Progenitor cell of endocrine pancreas (in vitro differentiated cells): ENCODE measurements at places on chromosomes 1 and 21. TPM values are rescaled to one million over a fixed set of nuclear protein-coding genes. Genes with fewer than 3 reads are reported as not detected.

The CCNL2 gene
- 381 and 386 TPM in 2 replicates for total RNA-seq

The TRIM33 gene
- total RNA-seq = 66.5 and 68.7 TPM in 2 replicates

- H3K27me3 ChIP-seq = peaks cover 3% of the 10 kb centered on the region
- peak overlapping the region; percentile 90 for H3K27ac ChIP-seq
- peaks cover 10% of the 10 kb centered on the region for H3K4me1 ChIP-seq
- H3K36me3 ChIP-seq = peaks cover 3% of the 10 kb centered on the region
- H3K4me3 ChIP-seq = no peak overlapping the region
- no peak for DNase-seq
These were observed 471.4 kb downstream of the PTBP2 start for GRCh38 chr1:97192872-97193572.

DNA sequence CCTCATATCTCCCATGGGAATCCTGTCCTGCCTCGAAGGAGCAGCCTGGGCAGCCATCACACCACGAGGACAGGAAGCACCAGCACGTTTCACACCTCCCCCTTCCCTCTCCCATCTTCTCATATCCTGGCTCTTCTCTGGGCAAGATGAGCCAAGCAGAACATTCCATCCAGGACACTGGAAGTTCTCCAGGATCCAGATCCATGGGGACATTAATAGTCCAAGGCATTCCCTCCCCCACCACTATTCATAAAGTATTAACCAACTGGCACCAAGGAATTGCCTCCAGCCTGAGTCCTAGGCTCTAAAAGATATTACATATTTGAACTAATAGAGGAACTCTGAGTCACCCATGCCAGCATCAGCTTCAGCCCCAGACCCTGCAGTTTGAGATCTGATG lies 8.7 kb downstream of the SLAMF8 start:
- peaks cover 14% of the 10 kb centered on the region for H3K4me1 ChIP-seq
- no peak overlapping the region for H3K4me3 ChIP-seq
- no peak for DNase-seq
- peaks cover 66% of the 10 kb centered on the region for H3K27me3 ChIP-seq
- H3K27ac ChIP-seq = no peak overlapping the region
- H3K36me3 ChIP-seq = no peaks in the 10 kb centered on the region

DNA sequence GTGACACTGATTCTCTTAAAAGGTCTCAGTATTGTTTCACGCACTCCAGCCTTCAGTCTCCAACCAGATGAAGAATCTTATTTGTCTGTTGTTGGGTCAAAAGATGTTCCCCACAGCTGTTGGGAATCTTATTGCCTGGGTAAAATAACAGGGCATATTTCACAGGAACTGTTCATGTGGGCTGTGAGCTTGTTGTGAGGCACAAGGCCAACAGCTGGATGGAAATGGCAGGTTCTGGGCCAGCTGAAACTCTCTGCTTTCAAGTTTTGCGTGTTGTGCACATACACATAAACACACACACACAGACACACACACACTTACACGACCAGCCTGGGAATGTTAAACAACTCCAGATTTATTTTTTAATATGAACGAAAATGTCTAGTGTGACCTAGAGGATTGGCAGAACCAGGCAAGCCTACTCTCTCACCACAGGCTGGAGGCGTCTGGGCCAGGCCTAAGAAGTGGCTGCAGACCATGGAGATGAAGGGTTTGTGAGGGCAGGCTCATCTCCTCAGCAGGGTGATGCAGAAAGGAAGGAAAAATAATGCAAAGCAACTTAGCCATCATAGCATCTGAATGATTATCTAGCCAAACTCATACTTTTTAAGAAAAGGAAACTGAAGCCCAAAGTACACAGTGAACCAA lies 357.0 kb downstream of the TTLL7 start:
- H3K36me3 ChIP-seq = no peaks in the 10 kb centered on the region
- H3K4me1 ChIP-seq = peaks cover 9% of the 10 kb centered on the region
- H3K27ac ChIP-seq = no peak overlapping the region
- no peak for DNase-seq
- no peak overlapping the region for H3K4me3 ChIP-seq

DNA sequence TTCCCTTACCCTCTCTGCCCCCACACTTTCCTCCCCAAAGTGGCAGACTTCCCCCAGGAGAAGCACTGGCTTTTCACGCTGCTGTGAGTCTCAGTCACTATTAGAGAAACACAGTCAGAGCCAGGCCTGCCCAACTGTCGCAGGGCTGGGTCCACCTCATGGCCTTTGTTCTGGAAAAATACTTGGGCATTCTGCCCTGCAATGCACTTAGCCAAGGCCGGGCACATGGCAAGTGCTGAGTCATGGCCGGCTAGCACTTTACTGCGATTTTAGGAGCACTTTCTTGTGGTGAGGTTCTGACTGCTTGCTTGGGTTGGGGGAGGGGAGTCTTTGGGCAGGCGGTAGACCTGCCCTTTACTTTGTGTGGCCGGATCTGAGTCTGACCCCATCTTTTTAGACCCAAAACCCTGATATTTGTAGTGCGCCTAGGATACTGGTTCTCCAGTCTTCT lies 7.7 kb downstream of the EPHX1 start:
- DNase-seq = no peak
- H3K27me3 ChIP-seq = no peaks in the 10 kb centered on the region
- peak overlapping the region; percentile 39 for H3K27ac ChIP-seq
- peaks cover 31% of the 10 kb centered on the region for H3K4me1 ChIP-seq
- H3K36me3 ChIP-seq = peaks cover 8% of the 10 kb centered on the region

- peaks cover 5% of the 10 kb centered on the region for H3K27me3 ChIP-seq
- DNase-seq = no peak
- no peaks in the 10 kb centered on the region for H3K36me3 ChIP-seq
- H3K27ac ChIP-seq = no peak overlapping the region
- no peak overlapping the region for H3K4me3 ChIP-seq
- no peaks in the 10 kb centered on the region for H3K4me1 ChIP-seq
These were observed 3.2 kb upstream of the KRTAP19-8 start for GRCh38 chr21:31041295-31042079.

DNA sequence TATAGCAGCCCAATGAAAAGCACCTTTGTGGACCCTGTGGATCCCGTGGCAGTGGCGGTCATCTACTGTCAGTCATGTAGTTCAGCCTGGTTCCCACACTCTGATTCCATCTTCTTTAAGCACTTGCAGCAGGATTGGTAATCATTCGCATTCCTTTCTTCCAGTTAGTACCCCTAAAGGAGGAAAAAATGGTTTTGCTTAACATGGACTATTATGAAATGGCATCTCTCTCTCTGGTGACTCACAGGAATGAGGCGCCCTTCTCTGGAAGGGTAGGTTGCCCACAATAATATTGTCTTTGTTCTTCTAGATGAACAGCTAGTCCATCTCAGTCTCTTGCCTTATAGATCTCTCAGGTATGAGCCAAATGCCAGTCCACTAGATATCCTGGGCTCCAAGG lies 127.9 kb upstream of the MROH9 start:
- no peak overlapping the region for H3K27ac ChIP-seq
- DNase-seq = no peak
- H3K36me3 ChIP-seq = no peaks in the 10 kb centered on the region
- no peaks in the 10 kb centered on the region for H3K27me3 ChIP-seq
